Pons (tissue), 1 donor: ENCODE measurements at places on chromosomes 2 and 18.

DNA sequence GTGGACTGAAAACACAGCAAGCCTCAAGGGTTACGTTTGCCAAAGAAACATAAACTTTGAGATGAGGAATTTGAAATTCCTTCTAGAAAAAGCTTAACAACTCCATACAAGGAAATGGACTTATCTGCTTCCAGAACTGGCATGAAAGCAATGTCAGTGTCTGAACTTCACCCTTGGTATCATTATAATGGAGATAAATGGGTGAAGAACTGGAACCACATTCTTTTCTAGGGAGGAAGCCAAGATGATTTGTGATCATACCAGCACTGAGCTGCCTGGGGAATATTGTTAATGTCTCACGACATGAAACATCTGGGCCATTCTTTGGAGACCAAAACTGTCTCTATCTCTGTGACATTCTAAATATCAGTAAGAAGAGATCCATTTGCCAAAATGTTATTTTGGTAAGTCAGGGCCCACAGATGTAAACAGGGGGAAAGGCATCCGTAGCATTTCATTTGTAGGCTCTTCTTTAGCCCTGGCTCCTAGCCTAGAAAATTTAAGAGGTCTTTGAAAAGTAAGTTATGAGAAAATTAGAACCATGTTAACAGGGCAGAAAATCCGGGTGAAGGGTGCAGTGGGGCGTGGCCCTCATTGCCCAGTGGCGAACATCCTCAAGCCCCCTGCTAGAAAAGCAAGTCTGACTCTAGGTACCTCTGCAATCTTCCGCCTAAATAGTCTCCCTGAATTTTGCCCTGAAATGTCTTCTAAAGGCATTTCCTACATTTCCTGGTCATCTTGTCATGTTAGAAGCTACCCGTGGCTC is 295.3 kb upstream of the EPAS1 start:
- DNase-seq, result no peak

- no peak for DNase-seq
Measured at GRCh38 chr2:138030459-138030858, 66.2 kb downstream of the HNMT start.

DNA sequence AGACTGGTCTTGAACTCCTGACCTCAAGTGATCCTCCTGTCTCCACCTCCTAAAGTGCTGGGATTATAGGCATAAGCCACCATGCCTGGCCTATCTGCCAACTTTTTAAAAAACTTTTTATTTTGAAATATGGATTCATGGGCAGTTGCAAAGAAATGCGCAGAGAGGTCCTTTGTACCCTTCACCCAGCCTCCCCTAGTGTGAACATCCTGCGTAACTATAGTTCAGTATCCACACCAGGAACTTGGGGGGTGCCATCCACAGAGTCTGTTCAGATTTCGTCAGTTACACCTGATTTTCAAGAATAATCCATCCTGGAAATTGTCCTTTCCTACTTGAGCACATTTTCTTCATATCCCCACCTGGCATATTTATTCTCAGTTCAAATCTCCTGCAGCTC is 33.0 kb downstream of the EFR3B start:
- DNase-seq, result no peak

DNA sequence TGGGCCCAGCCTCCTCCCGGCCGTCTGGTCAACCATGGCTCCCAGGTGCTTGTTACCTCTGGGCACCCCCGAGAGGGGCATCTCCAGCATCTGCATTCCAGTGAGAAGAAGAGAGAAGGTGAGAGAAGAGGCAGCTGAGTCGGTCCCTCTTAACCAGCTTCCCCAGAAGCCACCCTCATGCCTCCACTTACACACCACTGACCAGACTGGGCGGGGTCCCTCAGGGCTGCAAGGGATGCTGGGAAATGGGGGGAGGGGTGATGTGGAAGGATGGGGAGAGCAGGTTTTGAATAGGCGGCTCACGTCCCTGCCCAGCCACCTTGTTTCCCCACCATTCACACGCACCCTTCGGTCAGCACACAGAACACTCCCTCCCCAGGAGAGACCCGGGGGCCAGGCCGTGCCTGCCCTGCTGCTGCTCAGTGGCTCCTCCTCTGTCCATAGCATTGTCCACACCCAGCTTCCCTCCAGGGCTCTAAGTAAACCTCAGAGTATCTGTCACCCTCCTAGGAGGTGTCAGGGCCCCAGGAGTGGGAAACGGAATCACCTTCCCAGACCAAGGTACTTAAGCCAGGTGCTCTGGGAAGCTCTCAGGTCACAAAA is 34.7 kb downstream of the GBX2 start:
- no peak for DNase-seq

- peak; percentile 86 for DNase-seq
Measured at GRCh38 chr2:86747711-86748639, 27.9 kb downstream of the RMND5A start.

- DNase-seq, result no peak
Measured at GRCh38 chr2:69902213-69902922, 8.6 kb downstream of the SNRNP27 start.

DNA sequence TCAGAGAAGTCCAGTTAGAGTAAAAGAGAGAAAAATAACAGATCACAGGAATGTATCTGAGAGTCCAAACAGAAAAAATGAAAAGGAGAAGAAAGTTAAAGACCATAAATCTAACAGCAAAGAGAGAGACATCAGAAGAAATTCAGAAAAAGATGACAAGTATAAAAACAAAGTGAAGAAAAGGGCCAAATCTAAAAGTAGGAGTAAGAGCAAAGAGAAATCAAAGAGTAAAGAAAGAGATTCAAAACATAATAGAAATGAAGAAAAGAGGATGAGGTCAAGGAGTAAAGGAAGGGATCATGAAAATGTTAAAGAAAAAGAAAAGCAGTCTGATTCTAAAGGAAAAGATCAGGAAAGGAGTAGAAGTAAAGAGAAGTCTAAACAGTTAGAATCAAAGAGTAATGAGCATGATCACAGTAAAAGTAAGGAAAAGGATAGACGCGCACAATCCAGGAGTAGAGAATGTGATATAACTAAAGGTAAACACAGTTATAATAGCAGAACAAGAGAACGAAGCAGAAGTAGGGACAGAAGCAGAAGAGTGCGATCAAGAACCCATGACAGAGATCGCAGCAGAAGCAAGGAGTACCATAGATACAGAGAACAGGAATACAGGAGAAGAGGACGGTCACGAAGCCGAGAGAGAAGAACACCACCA is 52.4 kb downstream of the PPIG start:
- DNase-seq, result no peak

DNA sequence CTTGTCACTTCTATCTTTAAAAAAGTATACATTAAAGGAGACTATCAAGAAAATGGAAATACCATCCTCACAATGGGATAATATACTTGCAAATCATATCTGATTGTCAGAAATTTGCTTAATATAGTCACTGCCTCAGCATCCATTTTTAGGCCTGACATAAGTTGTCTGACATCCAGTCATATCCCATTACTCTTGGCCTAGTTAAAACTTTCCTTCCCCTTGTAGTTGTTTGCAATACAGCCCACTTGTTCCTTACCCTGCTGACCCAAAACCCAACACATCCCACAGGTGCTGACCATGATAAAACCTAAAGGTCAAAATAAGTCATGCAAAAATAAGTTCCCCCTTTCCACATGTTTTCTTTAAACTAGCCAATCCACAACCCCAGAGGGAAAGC is 3.6 kb upstream of the ARHGEF33 start:
- DNase-seq, result no peak

- DNase-seq, result no peak
Measured at GRCh38 chr18:6602365-6602764, 127.2 kb upstream of the ARHGAP28 start.

GRCh38 chr18:62522178-62522503 is 684 bp upstream of the ZCCHC2 start:
- no peak for DNase-seq

GRCh38 chr2:237041231-237041630 is 44.5 kb upstream of the COPS8 start:
- DNase-seq, result no peak

- no peak for DNase-seq
Measured at GRCh38 chr2:238855891-238856580, 8.2 kb downstream of the TWIST2 start.
